ENCODE measurements at places on chromosomes 16 and 17.

DNA sequence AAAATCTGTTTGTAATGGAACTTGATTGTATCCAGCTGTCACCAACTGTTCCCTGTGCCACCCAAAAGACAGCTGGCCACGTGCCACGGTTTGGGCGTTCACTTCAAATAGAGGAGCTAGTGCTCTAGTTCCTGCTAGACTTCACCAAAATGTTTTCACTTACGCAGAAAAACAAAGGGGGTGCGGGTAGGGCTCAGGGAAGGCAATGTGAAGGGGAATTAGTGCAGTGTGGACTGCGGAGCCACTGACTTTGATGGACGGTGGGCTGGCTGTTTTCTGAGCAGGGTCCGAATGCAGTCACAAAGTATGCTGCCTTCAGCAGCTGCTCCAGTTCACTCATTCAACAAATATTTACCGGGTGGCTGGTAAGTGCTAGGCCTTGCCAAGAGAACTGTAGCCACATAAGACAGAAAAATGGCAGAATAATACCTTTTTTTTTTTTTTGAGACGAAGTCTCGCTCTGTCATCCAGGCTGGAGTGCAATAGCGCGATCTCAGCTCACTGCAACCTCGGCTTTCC lies 7.6 kb upstream of the CYTH1 start:
- DNase-seq, result no peak

GRCh38 chr16:26987597-26988010 lies 79.1 kb upstream of the C16orf82 start:
- peak; percentile 48 for DNase-seq

DNA sequence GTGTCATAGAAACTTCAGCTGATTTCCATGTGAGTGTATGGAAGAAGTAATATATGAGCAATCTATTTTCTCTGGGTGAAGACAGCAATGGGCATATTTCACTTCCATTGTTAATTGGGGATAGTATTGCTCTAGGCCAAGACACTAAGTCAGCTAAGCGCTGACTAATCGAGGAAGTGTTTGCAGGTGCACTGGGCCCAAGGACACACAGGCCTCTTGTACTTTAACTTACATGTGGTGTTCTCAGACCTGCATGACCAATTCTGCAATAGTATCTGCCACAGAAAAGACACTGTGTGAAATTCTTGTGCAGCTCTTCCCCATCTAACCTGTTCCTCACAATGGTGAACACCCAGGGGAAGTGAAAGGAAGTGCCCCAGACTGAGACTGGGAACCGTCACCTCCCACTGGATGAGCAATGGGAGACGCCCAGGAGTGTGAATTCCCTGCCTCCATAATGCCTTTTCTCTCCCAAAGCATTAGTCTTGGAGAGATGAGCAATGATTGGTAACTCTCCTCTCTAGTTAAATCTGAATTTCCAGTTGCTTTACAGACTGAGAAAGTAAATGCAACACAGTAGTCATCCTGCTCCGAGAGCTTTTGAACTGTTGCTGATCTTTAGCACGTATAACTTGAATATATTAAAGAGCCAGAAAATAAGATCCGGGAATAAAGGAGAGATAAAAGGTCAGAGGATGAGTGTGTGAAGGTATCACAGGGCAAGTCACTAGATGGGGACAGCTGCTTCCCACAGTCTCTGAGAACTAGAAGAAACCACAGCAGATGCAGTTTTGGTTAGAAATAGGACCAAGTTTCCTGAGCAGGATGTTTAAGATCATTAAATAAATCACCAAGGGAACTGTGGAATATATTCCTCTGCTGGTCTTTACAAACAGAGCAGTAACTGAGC lies 82.6 kb downstream of the CDK5R1 start:
- no peak for DNase-seq

GRCh38 chr16:27795992-27796614 lies 246.2 kb downstream of the KATNIP start:
- no peak for DNase-seq

- no peak for DNase-seq
These were observed 322.0 kb upstream of the SALL1 start for GRCh38 chr16:51473091-51473490.

DNA sequence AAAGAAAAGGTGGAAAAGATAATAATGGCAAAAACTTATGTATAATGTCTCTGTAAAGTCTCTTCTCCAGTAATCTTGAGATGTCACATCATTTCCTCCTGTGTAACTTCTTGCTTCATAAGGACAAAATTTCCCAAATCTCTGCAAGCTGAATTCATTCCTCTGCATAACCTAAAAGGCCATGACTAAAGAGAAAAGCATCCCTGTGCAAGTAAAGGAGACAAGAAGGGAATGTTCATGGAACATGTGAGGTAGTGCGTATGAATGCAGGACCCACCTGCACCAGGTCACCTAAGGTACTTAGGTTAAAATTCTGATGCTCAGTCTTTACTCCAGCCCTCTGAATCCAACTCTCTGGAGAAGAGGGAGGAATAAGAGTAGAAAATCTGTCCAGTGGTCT lies 46.9 kb upstream of the NLK start:
- DNase-seq, result no peak

GRCh38 chr17:8405499-8406016 lies 7.9 kb upstream of the RNF222 start:
- DNase-seq, result no peak

DNA sequence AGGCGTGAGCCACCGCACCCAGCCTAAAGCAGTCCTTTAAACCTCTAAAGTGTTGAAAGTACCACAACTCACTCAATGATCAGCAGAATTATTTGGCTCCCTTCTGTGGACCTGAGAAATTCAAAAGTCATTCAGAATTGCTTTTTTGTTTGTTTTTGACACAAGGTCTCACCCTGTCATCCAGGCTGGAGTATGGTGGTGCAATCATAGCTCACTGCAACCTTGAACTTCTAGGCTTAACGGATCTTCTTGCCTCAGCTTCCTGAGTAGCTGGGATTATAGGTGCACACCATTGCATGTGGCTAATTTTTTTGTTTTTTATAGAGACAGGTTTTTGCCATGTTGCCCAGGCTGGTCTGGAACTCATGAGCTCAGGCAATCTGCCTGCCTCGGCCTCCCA lies 44.3 kb downstream of the TRAF4 start:
- no peak for DNase-seq

DNA sequence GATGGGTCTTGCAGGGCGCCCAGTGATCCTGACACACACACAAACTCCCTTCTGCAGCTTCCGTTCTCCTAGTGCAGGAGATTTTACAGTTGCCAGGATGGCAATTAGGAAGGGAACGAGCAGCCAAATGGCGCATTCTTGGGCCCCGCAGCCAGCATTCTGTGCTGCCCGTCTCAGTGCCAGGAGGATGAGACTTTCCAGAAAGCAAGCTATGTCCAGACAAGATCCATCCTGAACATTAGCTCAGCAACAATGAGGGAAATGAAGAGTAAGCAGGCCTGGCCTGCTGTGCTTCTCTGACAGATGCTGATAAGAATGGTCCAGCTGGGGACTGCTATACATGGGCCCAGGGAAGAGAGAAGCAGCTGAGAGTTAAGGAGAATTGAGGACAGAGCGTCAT lies 16.5 kb downstream of the SPPL2C start:
- no peak for DNase-seq

DNA sequence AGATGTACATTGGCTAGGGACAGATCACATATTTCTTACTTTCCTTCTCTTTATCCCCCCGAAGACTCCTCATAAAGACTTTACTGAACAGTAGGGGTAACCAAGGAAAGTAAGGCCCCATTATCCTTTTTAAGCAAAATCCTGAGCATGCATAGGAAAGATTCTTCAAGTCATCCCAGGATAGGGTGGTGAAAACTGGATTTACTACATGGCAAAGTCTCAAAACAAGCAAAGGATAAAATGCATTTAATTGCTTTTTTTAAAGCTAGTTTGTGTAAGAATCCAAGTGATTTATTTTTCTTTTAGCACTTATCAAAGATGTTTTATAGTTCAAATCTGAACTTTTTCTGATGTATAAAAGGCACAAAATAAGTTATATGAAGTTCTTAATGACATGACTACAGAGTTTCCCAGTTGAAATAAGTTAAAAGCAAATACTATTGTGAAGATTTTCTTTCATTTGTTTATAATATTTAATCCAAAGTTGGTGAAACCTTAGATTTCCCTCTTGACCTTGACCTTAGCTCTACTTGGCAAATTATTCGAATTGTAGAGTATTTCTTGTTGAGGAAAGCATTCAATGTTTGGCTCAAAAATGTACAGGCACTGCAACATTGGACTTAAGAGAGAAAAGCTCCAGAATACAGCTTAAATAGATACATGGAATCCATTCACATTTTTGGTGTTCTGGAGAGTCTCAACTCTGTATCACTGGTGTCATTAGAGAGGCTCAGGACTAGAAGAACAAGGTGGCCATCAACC lies 104.3 kb downstream of the ABCA8 start:
- no peak for DNase-seq

- no peak for DNase-seq
These were observed 833.8 kb upstream of the RBFOX1 start for GRCh38 chr16:6498858-6499257.

GRCh38 chr16:2457267-2457666 lies 2.6 kb upstream of the TEDC2 start:
- DNase-seq, result no peak

GRCh38 chr17:6380915-6381438 lies 53.9 kb downstream of the AIPL1 start:
- no peak for DNase-seq

DNA sequence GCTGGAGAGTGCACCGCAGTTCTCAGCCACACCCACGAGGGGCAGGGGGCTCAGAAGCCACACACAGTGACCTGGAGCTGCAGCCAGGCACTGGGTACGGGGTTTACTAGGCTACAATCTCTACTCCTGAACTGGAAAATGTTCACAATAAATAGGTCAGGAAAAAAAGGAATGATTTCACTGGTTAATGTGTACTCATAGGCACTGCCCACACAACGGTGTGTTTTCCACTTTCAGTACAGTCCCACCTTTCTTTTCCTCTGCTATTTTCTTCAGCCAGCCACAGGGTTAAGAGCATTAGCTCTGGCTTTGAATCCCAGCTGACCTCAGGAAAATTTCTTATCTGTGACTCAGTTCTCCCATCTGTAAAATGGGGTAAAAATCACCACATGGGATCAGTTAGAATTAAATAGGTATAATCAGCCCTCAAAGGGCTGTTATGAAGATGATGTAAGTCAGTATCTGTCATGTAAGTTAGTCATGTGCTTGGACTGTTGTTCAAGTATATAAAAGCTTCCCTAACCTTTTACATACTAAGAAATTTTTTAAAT lies 35.7 kb downstream of the ZCCHC14 start:
- DNase-seq, result no peak

DNA sequence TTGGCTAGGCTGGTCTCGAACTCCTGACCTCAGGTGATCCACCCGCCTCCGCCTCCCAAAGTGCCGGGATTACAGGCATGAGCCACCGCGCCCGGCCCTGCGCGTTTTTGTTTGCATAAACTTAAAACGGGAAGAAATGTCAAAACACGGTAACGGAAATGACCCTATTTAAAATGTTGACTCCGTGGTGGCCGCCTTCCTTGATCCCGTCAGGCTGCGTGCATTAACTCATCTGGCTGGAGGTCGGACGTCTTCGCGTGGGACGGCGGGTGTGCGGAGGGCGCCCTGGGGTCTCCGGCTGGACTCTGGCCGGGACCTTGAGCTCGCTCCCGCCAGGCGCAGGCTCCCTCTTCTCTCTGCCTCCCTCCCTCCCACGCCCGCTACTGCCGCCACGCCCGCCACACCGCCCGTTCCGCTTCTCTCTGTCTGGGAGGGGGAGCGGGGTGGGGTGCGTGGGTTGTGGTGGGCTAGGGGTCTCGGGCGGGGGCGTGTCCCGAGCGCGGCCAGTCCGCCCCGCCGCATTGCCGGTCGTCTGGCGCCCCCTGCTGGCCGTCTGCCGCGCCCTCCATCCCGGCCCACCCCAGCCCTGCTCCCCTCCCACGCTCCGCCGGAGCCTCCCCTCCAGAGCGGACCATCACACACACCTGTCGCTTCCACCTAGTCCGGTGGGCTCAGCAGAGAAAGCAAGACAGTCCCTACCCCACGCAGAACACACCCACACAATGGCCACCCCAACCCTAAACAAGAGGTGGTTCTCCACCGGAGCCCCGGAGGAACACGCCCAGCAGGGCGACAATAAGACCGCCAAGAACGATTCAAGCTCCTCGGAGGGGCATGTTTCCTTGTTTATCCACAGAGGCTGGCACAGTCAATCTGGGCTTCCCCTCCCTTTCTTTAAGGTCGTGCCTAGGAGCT lies 1.2 kb upstream of the CCDC42 start:
- peak; percentile 5 for DNase-seq

GRCh38 chr17:17343896-17344506 lies 40.8 kb downstream of the NT5M start:
- no peak for DNase-seq

- DNase-seq, result no peak
These were observed 14.6 kb downstream of the CACNA1H start for GRCh38 chr16:1167276-1168107.

DNA sequence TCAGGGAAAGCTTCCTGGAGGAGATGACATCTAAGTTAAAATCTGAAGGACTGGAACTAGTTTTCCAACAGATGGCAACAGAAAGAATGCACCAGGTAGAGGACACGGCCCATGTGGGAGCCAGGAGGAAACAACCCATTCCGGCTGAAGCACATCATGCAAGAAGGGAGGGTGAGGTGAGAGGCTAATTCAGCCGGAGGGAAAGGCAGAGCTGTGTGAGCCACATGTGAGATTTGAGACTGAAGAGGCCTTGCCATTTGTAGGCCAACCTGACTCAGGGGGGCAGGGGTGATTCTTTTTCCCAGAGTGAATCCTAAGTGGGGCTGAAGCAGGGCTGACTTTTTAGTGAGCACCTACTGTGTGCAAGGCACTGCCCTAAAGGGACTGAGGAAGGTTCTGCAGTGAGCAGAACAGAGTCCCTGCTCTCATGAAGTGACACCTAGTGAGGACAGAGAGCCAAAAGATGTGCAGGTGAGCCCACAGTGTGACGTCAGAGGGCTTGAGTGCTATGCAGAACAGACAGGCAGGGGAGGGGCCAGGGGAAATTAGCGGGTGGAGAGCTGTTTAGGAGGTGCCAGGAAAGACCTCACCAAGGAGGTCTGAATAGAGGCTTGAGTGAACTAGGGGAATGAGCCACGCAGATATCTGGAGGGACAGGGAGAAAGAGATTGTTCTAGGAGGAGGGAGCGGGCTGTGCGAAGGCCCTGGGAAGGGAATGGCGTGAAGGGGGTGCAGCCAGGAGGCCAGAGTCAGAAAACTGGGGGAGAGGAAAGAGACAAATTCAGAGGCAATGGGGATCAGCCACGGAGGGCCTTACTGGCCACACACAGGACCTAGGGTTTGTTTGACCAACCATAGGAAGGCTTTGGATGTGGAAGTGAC lies 19.8 kb upstream of the IL21R start:
- no peak for DNase-seq
